Cerebellar nuclear complex (tissue), 1 donor: ENCODE measurements at places on chromosomes 16 and 17.

GRCh38 chr17:75341784-75342486 is 52.7 kb upstream of the SLC25A19 start:
- peak; percentile 48 for DNase-seq

- no peak for DNase-seq
These were observed 204.5 kb downstream of the GSG1L start for GRCh38 chr16:27859020-27859419.

GRCh38 chr17:1031711-1032110 is 34.8 kb downstream of the TIMM22 start:
- no peak for DNase-seq

GRCh38 chr17:75182319-75182568 is 515 bp downstream of the SUMO2 start:
- DNase-seq, result no peak

DNA sequence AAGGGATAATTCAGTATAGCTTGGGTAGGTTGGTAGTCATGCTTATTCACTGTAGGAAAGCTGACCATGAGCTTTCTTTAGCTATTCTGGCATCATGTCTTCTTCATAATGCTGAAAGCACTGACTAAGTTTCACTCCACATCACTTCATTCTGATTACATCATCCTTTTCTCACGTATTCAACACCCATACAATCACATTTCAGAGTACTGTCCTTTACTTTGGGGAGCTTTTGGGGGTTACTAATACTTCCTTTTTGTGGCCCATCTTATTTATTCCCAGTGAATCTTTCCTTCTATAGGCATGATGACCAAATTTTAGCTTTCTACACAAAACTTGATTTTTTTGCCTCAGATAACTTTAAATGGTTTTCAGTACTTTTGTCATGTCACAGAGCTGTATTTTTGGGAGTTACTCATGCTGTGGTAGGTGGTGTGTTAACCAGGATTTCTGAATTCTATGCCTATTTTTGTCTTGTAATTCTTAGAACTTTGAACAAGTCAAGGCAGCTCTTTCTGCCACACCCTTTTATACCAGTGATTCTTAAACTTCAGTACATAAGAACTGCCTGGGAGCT is 23.5 kb downstream of the TADA2A start:
- DNase-seq, result no peak

GRCh38 chr16:83336603-83337002 is 471.2 kb upstream of the HSBP1 start:
- no peak for DNase-seq

DNA sequence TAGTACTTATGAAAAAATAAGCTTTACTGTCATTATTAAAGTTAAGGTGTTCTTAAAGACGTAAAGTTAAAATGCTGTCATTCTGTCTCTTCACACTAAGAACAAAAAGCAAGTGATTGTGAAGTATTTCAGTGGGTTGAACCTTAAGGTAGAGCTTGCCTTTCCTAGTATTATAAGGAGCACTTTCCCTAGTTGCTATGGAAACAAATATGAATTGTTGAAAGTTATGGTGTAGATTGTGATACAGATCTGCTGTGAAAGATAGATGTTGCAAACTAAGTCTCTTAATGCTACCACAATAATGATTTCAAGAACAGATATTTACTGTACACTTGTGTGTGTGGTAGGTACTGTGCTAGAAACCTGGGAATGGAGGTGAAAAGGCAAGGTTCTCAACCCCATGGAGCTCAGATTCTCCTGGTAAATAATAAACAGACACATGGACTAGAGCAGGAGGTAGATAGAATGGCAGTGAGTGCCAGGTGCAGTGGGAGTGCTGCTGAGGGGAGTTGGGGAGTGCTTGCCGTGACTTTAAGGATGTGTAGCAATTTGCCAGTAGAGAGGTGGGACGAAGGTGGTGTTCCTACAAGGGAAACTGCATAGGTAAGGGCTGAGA is 34.7 kb downstream of the MRTFB start:
- no peak for DNase-seq

- DNase-seq, result no peak
These were observed 38.8 kb downstream of the PLD6 start for GRCh38 chr17:17167356-17167755.

DNA sequence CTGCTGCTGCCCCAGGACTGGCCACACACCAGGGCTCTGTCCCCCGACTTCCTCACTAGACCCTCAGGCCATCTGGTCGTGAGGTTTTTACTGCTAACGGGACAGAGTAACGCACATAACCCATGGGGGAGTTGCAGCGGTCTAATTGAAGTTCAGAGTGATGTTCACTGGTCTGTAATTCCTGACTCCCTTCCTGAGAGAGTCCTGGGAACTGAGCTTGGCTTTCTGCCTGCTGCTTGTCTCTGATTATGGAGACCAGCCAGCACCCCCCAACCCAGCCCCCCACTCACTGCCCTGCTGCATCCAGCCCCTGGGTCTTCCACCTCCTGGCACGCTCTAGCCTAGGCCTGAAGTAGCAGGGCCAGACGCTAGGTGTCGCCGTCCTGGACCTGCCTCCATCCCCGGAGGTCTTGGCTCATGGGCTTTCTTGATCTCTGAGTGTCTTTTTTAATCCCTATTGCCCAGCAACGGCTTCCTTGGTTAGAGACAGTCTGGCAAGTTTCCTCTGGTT is 192.9 kb downstream of the CCDC182 start:
- no peak for DNase-seq

- DNase-seq, result no peak
These were observed 21.4 kb upstream of the JPH3 start for GRCh38 chr16:87580855-87581261.

- no peak for DNase-seq
These were observed 17.9 kb upstream of the AP1G1 start for GRCh38 chr16:71826533-71827017.
